ENCODE measurements at places on chromosomes 6 and 20. TPM values are rescaled to one million over a fixed set of nuclear protein-coding genes. Genes with fewer than 3 reads are reported as not detected.

DNA sequence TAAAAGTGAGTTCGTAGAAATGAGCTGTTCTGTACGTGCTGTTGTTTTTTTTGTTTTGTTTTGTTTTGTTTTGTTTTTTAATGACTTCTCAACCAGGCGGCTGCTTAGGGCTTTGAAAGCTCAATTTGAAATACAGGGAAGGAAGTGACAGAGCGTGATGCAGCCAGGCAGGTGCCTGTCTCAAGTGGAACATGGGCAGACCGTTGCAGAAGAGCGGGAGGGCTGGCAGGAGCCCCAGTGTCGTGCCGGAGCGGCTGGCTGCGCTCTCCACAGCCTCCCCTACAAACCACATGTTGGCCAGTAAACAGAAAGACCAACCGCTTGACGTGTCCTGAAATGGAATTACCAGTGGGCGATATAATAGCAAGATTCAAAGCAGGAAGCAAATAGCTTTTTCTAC lies 164.9 kb upstream of the RREB1 start:
- DNase-seq, result no peak
- no peaks in the 10 kb centered on the region for H3K4me1 ChIP-seq
- no peak overlapping the region for H3K4me3 ChIP-seq
- no peak overlapping the region for H3K27ac ChIP-seq

DNA sequence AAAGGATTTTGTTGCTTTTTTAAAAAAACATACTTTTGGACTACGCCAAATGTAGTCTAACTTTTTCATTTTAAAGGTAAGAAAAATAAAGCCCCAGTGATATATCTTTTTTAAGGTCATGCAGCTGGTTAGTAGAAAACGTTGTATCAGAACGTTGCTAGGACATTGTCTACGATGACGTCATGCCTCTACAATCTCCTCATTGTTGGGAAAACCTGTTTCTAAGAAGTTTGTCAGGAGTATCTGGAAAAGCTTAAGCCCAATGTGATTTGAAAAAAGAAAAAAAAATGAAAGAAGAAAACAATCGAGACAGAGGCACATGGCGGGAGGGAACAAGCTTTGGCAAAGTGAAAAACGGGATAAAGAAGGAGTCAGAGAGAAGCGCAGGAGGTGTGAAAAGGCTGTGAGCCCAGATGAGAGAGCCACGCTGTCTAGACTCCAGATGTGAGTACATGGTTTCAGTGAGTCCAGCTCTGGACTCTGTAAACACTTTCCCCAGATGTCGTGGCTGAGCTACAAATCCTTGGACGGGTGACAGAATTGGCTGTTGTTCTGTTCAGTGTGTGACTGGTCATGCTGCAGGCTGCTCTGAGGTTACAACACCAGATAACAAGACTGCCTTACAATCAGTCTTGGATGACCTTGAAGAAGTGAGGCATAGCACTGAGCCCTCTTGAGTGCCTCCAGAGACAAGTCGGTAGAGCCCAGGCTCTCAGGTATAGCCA lies 656.7 kb upstream of the ID4 start:
- no peak overlapping the region for H3K27ac ChIP-seq
- H3K27me3 ChIP-seq, result no peaks in the 10 kb centered on the region
- DNase-seq, result peak; percentile 8
- H3K4me1 ChIP-seq, result no peaks in the 10 kb centered on the region
- no peaks in the 10 kb centered on the region for H3K36me3 ChIP-seq
- no peak overlapping the region for H3K4me3 ChIP-seq

DNA sequence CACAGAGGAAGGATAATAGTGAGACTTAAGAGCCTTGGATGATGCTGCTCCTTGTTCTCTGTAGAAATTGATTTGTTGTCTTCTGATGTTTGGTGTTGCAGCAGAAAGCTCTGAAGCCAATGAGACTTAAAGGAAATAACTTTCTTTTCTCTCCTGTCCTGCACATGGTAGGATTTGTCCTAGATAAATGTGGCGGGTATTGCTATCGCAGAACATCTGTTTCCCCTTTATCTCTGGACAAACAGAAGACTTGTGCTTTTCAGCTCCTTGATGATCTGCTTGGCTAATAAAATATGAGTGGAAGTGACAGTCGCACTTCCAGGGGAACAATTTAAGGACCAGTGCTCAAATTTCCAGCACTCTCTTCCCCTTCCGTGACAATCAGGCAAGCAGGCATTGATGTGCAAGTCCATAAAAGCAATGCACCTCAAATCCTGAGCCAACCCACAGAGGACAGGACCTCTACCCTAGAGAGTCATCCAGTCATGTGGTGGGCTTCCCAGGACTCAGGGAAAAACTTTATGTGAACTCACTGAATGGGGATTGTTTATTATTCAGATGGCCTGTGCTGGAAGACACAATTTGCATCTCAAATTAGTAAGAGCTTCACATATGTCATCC lies 9.9 kb upstream of the NCR2 start:
- DNase-seq, result no peak
- H3K27me3 ChIP-seq, result no peaks in the 10 kb centered on the region
- no peaks in the 10 kb centered on the region for H3K36me3 ChIP-seq
- H3K4me3 ChIP-seq, result no peak overlapping the region

DNA sequence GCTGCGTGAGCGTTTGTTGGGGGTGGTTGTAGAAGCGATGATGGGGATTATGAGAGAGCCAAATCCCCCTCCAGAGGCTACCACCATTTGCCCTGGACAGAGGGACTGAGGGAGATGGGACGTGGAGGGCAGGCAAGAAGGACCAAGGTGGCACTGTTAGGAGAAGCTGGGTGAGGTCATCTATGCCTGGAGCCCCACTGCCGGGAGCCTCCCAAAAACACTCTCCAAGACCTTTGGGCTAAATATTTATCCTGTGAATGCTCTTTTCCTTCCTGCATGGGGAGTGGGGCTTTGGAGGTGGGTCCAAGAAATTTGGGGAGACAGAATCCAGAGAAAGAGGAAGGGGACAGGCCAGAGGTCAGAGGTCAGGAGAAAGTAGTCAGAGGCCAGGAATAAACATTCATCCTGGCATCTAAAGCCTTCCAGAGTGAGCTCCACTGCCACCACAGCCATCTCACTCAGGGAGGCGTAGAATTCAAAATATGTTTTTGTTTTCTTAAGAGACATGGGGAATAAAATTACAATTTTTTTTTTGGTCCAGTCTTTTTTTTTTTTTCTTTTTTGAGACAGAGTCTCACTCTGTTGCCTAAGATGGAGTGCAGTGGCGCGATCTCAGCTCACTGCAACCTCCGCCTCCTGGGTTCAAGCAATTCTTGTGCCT lies 17.8 kb upstream of the PTGIS start:
- no peak overlapping the region for H3K27ac ChIP-seq
- H3K4me1 ChIP-seq, result no peaks in the 10 kb centered on the region
- no peaks in the 10 kb centered on the region for H3K27me3 ChIP-seq
- no peak overlapping the region for H3K4me3 ChIP-seq

DNA sequence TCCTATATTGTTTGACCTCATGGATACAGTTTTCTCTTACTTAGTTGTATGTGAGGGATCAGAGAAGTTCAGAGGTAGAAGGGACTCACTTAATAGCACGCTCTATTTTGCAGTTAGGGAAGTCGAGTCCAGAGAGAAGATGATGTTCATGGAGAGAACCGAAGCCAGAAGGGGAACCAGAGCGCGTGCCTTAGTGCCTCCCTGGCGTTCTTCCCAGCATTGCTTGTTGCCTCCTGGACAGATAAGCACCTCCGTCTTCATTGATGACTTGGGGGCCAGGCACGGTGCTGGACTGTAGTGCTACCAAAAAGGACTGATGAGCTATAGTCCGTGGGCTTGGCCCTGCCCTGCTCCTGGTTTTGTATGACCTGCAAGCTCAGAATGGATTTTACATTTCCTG lies 109.8 kb downstream of the RPP40 start:
- DNase-seq, result no peak
- H3K4me1 ChIP-seq, result no peaks in the 10 kb centered on the region
- no peak overlapping the region for H3K4me3 ChIP-seq
- H3K36me3 ChIP-seq, result no peaks in the 10 kb centered on the region

DNA sequence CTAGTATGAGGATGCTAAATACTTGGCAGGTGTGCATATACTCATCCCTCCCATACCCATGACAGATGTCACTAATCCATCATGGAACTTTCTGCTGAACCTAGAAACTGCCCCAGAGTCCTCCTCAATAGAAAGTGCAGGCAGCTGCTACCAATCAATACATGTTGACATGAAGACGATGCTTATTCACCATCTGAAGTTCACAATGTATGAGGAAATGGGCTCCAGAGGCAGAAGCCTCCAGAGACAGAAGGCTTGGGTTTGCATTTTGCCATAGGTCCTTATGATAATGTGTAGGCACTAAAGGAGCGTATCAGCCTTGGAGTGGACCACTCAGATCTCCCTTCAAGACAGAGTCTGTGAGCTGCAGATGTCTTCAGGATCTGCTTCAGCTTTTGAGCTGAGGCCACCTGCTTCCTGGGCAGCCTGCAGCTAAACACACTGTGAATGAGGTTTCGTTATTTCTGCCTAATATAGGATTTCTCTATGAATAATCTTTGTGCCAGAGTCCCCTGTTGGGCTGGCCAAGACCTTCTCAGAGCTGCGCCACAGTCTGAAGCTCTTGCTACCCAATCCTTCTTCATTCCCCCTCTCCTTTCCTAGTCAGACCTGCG lies 7.5 kb upstream of the KIAA1755 start:
- DNase-seq, result no peak
- no peak overlapping the region for H3K4me3 ChIP-seq
- H3K27me3 ChIP-seq, result no peaks in the 10 kb centered on the region

Gene IL17F
- not detected for total RNA-seq

GRCh38 chr6:104212977-104213668 lies 646.6 kb downstream of the HACE1 start:
- no peak for DNase-seq
- no peak overlapping the region for H3K4me3 ChIP-seq
- no peaks in the 10 kb centered on the region for H3K4me1 ChIP-seq
- H3K36me3 ChIP-seq, result no peaks in the 10 kb centered on the region
- H3K27ac ChIP-seq, result no peak overlapping the region

- no peaks in the 10 kb centered on the region for H3K4me1 ChIP-seq
- DNase-seq, result no peak
- H3K36me3 ChIP-seq, result peaks cover 4% of the 10 kb centered on the region
- no peaks in the 10 kb centered on the region for H3K27me3 ChIP-seq
Measured at GRCh38 chr6:35086282-35086632, 54.9 kb downstream of the TCP11 start.

- DNase-seq, result no peak
- no peak overlapping the region for H3K27ac ChIP-seq
Measured at GRCh38 chr20:38514185-38514584, 41.5 kb downstream of the RALGAPB start.

- DNase-seq, result no peak
- H3K27me3 ChIP-seq, result no peaks in the 10 kb centered on the region
- H3K36me3 ChIP-seq, result no peaks in the 10 kb centered on the region
- no peak overlapping the region for H3K27ac ChIP-seq
- H3K4me3 ChIP-seq, result no peak overlapping the region
Measured at GRCh38 chr20:40010483-40010882, 678.6 kb downstream of the MAFB start.

Gene WFDC12
- total RNA-seq, result not detected

- no peak overlapping the region for H3K27ac ChIP-seq
- H3K36me3 ChIP-seq, result no peaks in the 10 kb centered on the region
- no peak overlapping the region for H3K4me3 ChIP-seq
- DNase-seq, result no peak
- H3K27me3 ChIP-seq, result no peaks in the 10 kb centered on the region
Measured at GRCh38 chr6:158970640-158971275, 29.2 kb downstream of the RSPH3 start.
